Frontal cortex (tissue), 4 donors: ENCODE measurements at places on chromosomes 3 and 15. TPM values are rescaled to one million over a fixed set of nuclear protein-coding genes. Genes with fewer than 3 reads are reported as not detected.

Gene GOLGA8G
- total RNA-seq = not detected

Gene SEMA5B
- 9.0 TPM for total RNA-seq

Gene ANKRD34C
- under 0.01 TPM for total RNA-seq

Gene NR1I2
- 0.82 TPM for total RNA-seq

Gene ZDHHC23
- 9.4 TPM for total RNA-seq

Gene ADGRG7
- not detected for total RNA-seq

Gene PLIN1
- total RNA-seq = under 0.01 TPM

Gene FSIP1
- total RNA-seq = 17.5 TPM

Gene EXOG
- 13.5 TPM for total RNA-seq

GRCh38 chr3:121627622-121628021, 33.1 kb downstream of the HCLS1 start:
- no peak for DNase-seq

DNA sequence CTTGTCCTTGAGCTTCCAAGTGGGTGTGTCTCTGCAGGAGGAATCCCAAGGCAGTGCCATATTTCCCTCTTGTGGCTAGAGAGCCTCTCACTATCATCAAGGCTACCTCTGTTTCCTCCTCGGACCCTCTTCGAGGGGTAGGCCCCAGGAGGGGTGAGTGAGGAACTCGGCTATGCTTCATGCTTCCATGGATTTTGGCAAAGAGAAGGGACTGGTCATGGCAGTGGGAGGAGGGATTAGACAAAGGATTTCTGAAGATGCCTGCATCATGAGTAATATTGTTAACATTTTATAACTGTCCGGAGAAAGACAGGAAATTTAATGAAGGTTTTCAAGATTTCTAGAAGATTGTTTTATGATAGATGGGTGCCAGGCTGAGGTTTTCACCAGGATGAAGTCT, 241.5 kb downstream of the CLSTN2 start:
- DNase-seq = no peak

DNA sequence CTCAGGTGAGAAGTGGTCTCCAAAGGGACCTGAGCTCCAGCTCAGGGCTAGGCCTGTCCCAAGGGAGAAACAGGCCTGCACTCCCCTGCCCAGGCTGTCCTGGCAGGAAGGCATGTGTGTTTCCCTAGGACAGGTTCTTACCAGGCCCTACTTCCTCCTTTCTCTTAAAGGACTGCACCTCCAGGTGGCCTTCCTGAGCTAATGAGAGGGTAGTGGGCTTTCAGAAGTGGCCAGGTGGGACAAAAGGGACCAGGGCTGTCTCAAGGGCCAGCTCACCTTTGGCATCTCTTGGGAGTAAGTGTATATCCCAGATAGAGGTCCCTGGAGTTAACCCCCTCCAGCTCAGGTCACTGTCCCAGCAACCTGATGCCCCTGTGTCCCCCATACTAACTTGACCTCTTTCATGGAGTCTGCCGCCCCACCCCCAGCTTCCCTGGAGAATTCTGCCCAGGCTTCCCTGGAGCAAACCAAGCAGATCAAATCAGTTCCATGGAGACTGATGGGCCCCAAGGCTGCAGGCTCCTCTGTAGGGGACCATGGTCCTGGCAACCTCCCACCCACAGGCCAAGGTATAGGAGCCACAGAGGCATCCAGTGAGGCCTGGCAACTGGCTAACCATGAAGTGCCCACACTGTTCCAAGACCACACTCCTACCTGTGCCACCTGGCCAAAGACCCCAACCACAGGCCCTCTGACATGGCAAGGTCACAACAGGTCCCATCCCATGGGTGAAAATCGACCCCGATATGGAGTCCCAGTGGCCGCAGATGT, 67.6 kb downstream of the ZNF445 start:
- no peak for DNase-seq

- no peak for DNase-seq
Measured at GRCh38 chr15:36406366-36406765, 173.1 kb upstream of the CDIN1 start.

DNA sequence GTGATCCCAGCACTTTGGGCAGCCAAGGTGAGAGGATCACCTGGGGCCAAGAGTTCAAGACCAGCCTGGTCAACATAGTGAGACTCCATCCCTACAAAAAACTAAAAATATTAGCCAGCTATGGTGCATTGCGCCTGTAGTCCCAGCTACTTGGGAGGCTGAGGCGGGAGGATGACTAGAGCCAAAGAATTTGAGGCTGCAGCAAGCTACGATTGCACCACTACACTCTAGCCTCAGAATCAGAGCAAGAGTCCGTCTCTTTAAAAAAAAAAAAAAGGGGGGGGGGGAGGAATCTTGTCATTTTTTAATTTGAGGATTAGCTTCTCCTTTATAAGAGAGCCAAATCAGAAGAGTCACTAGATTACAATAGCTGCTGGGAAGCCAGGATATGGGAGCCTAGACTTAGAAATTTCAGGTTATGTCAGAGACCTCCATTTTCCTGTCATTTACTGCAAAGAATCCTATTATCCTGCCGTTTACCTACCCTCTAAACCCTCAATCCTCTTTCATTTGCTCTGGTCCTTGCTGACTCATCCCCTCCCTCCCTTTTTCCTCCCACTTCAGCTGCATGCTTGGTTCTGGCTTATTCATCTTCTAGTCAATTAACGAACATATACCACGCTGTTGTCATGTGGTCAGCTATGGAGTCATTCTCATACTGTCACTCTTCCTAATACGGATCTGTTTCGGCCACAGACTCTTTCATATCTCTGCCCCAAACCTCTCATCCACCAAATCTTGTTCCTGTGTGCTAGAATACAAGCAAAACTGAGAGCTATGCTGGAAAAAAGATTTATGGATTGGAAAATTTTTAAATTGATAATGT, 83.8 kb upstream of the PPIB start:
- DNase-seq = no peak

DNA sequence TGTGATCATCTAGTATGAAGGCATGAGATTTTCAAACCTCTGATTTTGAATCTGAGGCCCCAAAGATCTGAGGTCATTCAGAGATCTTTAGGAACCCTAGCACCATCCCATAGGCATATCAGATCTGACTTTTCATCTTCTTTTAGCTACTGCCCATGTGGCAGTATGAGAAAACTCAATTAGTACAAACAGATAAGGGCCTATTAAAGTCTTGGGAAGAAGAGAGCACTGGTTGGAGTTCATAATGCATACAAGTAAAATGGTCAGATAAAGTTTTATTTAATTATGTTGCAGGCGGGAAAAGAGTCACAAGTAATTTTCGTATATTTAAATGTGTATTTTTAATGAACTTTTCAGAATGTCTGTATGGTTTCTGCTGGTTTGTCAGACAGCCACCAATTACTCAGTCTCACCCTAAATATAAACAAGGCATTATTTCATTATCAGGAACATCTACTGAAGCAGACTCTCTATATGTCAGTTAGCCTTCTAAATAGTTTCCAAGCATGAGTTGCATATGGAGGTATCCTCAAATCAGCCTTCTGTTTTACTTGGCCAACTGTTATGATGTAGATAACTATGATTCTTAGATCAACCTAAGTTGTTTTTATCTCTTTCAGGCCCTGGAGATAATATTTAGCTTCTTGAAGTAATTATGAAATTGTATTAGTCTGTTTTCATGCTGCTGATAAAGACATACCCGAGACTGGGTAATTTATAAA, 340.3 kb upstream of the TBC1D5 start:
- DNase-seq = no peak

DNA sequence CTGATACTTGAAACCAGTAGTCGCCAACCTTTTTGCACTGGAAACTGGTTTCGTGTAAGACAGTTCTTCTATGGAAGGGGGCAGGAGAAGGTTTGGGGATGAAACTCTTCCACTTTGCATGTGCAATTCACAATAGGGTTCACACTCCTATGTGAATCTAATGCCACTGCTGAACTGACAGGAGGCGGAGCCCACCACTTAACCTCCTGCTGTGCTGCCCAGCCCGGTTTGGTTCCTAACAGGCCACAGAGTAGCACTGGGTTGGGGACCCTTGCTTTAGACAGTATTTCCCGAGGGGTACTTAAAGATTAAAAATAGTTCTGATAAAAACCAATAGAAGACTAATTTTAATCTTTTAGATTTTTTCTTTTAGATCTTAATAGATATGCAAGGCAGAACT, 11.1 kb downstream of the TFG start:
- DNase-seq = no peak

GRCh38 chr3:185788292-185788691, 36.5 kb downstream of the IGF2BP2 start:
- DNase-seq = no peak

DNA sequence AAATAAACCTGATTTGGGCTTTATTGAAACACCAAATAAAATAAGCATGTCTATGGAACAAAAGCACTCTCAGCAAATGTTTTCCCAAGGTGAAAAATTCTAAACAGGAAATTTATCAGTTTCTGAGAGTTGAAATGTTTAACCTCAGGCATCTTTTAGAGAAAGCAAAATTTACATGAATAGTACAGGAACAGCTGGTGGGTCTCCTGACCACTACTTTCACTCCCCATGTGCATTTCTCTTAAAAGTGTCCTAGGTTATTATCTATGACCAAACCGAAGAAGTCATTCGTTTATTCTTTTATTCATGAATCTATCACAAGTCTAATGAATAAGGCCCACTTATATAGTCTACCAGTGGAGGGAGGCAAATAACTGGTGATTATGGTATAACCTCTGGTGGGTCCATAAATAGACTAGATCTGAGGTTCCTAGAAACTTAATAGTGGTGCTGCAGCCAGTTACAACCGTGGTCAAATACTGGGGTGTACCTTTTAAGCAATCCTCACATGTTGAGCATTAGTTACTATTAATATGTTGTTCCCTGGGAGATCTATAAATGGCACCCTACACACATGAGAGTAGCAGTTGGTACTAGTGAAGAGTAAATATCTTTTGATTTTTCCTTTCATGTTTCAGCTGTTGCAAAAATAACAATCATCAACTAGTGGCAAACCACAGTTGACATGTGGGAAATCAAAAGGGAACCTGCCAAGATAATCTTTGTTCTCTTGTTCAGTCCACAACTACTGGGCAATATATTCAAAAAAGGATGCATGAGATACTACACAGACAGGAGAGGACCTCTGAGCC, 169.3 kb upstream of the STAC start:
- DNase-seq = no peak

DNA sequence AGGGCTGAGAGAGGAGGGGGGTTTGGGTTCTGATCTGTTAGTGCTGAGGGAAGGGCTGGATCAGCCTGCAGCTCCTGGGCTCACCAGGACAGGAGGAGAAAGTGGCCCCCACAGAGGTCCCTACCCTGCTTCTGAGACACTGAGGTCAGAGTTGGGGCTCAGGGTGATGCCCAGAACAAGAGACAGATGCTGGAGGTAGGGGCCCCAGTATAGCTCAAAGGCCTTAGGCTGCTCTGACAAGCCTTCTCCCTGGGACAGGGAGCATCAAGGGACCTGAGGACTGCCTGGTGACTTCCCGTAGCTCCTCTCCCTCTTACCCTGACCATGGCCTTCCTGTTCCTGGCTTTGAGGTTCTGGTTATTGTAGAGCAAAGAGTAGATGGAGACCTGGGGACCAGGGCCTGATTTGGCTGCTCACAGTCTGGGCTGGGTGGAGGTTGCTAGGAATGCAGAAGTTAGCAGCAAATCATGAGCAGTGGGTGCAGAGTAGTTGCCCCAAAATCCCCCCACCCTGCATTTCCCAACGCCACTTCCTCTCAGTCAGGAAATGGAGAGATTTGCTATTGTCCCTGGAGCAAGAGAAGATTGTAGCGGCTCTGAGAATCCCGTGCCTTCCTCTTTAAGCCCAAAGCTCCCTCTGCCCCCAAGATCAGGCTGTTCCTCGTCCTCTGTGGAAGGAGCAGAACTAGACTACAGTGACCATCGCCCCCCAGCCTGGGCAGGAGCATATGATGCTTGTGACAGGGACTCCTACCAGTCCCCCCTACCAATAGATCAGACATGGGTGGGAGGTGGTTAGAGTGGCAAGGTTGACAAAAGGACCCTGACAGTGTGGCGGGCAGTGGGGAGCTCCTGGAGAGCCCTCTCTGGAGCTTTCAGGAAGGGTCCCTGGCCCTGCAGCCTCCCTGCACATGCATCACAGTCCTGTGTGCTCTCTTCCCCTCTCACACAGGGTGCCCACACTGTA, 47.4 kb upstream of the SEC22A start:
- no peak for DNase-seq

- no peak for DNase-seq
Measured at GRCh38 chr15:85685356-85685755, 109.4 kb downstream of the KLHL25 start.

GRCh38 chr3:129429080-129429451, 630 bp upstream of the EFCAB12 start:
- DNase-seq = no peak
